B cell (primary cell): ENCODE measurements at places on chromosomes 7 and 10. TPM values are rescaled to one million over a fixed set of nuclear protein-coding genes. Genes with fewer than 3 reads are reported as not detected.

GRCh38 chr7:2808891-2809665 lies 35.0 kb downstream of the GNA12 start:
- peak; percentile 64 for DNase-seq

DNA sequence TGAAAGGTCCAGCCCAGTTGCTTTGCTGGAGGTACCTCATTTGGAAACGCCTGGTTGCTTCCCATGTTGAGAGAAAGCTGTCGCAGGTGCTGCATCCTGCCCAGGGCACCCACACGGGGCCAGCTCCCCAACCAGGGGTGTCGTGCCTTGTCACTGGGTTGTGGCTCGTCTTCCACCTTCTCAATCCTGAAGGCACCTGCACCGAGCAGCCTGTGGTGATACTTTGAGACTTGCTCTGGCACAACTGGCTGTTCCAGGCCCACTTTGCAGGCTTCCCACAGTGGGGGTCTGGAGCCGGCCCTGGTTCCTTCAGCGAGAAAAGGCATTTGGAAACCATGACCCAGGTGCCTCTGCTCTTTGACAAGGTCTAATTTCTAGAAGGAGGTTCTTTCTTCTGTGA lies 197.3 kb upstream of the PPP2R2D start:
- DNase-seq = no peak

DNA sequence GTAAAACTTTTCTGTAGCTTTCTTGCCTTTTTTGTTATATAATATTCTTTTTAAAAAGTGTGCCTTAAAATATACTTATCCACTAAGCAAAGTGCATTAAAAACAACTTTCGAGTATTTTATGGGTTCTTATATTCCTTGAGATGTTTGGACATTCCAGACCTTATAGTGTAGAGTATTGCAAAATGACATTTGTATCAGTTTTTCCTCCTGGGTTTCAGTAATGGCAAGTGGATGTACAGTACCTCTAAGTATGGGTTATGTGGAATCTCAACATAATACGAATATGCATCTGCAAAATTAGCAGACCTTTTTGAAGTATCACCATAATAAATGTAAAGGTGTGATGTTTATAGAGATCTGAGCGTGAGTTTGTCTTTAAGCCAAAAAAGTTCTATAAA lies 2.7 kb downstream of the CDK13 start:
- DNase-seq = no peak

GRCh38 chr10:970311-971149 lies 17.7 kb upstream of the GTPBP4 start:
- DNase-seq = no peak

DNA sequence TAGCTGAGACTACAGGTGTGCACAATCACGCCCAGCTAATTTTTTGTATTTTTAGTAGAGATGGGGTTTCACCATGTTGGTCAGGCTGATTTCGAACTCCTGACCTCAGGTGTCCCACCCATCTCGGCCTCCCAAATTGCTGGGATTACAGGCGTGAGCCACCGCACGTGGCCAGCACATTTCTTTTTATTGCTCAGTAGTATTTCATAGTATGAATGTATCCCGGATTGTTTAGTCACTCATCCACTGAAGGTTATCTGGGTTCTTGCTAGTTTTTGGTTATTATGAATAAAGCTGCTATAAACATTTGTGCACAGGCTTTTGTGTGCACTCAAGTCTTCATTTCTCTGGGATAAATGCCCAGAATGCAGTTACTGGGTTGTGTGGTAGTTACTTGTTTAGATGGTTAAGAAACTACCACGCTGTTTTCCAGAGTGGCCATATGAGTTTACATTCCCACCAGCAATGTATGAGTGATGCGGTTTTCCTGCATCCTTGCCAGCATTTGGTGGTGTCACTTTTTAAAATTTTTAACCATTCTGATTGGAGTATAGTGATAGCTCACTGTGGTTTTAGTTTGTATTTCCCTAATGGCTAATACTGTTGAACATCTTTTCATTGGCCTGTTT lies 275.8 kb upstream of the LYZL1 start:
- no peak for DNase-seq

The CYP3A7 gene
- total RNA-seq = not detected in 2 replicates

The ADRB1 gene
- total RNA-seq = not detected in 2 replicates

The C10orf120 gene
- total RNA-seq = not detected in 2 replicates
